RWPE1 (cell line): ENCODE measurements at places on chromosomes 3 and 15.

- DNase-seq: peak; percentile 21
These were observed 41.9 kb upstream of the SLC6A1 start for GRCh38 chr3:10950476-10951294.

DNA sequence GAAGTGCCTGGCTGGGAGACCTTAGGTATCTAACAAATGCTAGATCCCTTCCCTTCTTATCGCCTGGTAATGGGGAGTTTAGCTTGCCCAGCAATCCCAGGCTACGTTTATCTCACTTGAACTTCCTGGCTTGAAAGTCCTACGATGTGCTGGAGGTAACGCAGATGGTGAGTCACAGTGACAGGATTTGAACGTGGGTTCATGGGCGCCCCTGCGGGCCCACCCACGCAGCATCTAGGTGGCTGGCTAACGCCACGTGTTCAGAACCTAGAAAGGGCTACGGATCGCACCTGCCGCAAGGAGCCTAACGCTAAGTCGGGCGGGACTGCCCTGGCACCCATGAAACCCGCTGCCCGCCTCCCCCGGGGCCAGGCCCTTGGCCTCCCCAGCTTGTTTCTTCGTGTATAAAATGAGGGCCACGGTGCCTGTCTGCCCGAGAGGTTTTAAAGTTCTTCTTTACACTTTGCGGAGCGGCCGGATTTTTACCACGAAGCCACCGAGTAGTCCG, 600 bp upstream of the USP3 start:
- DNase-seq: peak; percentile 63

GRCh38 chr15:31387092-31387478, 60.5 kb downstream of the KLF13 start:
- no peak for DNase-seq

GRCh38 chr3:5014391-5014790, 35.2 kb downstream of the BHLHE40 start:
- DNase-seq: no peak

GRCh38 chr3:34254285-34254684, 455.9 kb downstream of the PDCD6IP start:
- no peak for DNase-seq

GRCh38 chr3:32397941-32398340, 6.3 kb downstream of the CMTM7 start:
- DNase-seq: no peak

GRCh38 chr3:83934192-83935021, 1024.4 kb upstream of the CADM2 start:
- peak; percentile 62 for DNase-seq

GRCh38 chr3:146072061-146072460, 88.9 kb downstream of the PLOD2 start:
- DNase-seq: no peak

GRCh38 chr3:81799403-81799802, 38.0 kb upstream of the GBE1 start:
- no peak for DNase-seq
